ENCODE measurements at places on chromosomes 2 and 18.

DNA sequence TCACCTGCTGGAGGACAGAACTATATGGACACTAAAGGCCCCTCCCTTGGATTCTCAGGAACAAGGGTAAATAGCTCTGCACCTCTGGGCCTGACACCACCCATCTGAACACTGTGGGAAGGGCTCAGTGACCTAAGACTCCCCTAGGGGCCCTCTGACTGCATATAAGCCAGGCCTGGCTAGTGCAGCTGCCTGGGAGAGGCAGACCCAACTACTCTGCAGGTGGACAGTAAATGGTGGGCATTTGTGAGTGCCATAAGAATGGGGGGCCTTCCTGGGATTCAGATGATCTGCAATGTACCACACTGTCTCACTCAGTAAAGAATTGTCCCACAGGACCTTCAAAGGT lies 11.2 kb upstream of the WIPF1 start:
- no peak for DNase-seq

GRCh38 chr2:120195553-120195952 lies 27.6 kb downstream of the TMEM185B start:
- DNase-seq, result no peak

GRCh38 chr2:26805241-26805676 lies 19.4 kb downstream of the CENPA start:
- DNase-seq, result no peak

GRCh38 chr2:44731505-44731904 lies 210.0 kb upstream of the SIX3 start:
- no peak for DNase-seq

DNA sequence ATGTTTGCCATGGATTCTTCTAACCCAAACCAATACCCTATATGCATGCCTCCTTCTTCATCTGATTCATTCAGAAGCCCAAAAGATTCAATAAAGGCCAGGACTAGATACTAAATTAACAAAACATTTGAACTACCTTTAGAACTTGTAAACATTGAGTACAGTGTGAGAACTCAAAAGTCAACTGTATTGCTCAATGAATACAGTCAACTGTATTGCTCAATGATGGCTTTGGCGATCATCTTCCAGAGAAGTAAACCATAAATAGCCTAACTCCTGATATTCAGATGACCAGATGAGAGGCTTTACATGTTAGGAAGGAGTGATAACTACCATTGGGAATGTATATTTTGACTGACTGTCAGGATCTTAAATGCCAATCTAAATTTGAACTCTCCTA lies 206.5 kb upstream of the ITGA4 start:
- DNase-seq, result no peak

DNA sequence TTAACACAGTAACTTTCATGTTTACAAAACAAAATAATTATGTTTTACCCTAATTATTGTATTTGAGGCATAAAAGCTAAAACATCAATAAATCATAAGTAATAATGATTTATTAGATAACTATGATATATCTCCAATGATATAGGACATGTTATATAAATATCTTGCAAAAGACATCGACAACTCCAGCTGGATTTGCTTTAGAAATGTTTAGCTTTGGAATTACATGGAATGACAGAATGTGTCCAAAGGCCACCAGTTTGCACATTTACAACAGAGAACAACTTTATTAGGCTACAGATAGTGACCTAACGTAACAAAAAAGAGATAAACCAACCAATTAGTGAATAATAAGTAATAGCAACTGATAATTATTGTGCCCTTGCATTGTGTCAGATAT lies 475.7 kb downstream of the DCC start:
- DNase-seq, result no peak

All from activated CD4-positive, alpha-beta T cell treated with anti-CD3 and anti-CD28 coated beads for 24 hours (primary cell).